ENCODE measurements at places on chromosomes 2 and 18.

- DNase-seq = no peak
Measured at GRCh38 chr2:32932825-32933755, 13.7 kb upstream of the LTBP1 start.

DNA sequence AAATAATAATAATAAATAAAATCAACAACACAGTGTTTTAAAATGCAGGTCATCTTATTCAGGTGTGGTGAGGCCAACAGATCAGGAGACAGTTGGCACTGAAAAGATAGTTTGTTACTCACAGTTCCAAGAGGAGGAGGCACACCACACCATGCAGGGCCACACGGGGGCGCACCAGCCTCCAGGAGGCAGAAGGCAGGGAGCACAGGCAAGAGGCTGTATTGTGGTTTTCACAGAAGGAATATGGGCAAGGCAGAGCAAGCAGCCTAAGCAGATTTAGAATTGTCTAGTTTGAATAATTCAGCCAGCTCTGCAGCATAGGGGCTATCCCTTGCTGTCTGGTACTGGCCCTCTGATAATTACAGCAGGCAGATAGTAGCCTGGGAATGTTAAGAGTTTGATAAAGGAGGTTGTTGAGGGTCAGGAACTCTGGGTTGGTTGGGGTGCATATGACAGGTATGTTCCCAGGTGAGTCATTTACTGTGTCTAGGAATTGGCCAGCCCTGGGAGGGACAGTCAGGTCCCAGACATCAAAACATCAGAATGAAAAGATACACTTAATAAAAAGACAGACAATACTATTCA is 31.3 kb downstream of the KIAA2012 start:
- DNase-seq = no peak

- no peak for DNase-seq
Measured at GRCh38 chr2:225824748-225825449, 425.4 kb downstream of the NYAP2 start.

- DNase-seq = no peak
Measured at GRCh38 chr2:15844211-15844801, 96.0 kb upstream of the MYCN start.

GRCh38 chr18:3448838-3449511 is 997 bp upstream of the TGIF1 start:
- peak; percentile 53 for DNase-seq

GRCh38 chr2:196649202-196649601 is 9.7 kb downstream of the CCDC150 start:
- no peak for DNase-seq

DNA sequence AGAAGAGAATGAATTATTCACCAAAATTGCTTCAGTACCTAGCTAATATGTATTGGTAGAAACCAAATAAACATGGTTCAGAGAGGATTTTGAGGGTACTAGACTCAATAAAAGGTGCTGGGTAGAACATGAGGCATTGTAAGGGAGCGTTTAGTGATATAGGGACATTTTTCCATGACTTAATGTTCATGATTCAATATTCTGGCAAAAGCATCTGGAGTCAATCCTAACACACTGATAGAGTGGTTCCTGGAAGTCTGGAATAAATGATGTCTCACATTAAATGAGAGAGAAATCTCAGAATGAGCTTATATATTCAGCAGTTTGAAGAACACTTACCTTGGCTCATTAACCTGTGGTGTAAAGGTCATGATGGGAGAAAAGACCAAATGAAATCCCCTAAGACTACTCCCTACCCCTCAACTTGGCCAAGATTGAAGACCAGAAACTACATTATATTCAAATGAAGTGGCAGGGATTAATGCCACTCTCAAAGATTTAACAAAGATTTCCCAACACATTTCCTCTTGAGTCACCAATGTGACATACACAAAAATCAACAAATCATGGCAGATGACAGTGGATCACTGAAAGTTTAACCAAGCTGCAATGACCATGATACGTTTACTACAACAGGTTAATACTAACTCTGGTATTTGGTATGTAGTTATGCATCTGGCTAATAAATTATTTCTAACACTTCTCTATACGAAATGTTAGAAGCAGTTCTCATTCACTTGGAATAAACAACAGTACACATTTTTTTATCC is 309.5 kb downstream of the SATB2 start:
- DNase-seq = no peak

- no peak for DNase-seq
Measured at GRCh38 chr2:53854678-53855077, 5.1 kb downstream of the GPR75 start.

DNA sequence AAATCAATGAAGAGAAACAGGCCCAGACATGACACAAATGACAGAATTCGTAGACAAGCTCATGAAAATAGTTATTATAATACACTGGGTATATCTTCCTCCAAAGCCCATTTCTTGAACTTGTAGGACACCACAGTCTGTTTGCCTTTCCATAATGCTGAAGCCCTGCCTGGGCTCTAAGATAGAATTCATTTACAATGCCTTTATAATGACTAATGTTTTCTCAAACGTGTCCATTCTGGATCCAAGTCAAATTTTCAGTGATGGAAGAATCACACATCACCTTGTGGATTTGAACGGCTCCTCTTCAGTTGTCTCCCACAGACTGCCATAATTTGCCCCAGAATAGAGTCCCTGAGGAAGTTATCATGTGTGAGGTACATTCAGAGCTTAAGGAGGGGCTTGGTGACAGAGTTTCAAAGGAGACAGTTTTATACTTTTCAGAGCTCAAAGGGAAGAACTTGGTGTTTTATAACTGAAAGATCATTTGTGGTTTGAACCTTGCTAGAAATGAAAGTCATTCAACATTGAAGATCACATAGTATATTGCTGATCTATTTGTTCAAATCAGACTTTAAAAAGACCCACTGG is 38.2 kb downstream of the CASP8 start:
- no peak for DNase-seq

DNA sequence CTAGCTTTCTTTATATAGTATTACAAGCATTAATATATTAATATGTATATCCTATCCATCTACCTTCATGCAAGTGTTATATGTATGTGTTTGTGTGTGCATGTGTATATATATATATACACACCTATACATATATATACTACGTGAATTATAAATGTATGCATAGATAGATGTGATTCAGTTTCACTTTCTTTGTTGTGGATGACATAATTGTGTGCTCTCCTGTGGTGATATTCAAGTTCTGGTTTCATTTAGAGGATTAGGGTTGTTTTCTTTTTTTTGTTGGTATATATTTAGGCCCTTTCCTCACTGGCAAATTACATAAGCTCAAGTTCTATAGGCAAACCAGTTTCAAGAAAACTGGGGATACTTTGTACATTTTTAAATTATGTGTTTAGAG is 225.7 kb upstream of the FANCL start:
- DNase-seq = no peak

- no peak for DNase-seq
Measured at GRCh38 chr18:31039426-31039825, 3.1 kb downstream of the DSC3 start.

DNA sequence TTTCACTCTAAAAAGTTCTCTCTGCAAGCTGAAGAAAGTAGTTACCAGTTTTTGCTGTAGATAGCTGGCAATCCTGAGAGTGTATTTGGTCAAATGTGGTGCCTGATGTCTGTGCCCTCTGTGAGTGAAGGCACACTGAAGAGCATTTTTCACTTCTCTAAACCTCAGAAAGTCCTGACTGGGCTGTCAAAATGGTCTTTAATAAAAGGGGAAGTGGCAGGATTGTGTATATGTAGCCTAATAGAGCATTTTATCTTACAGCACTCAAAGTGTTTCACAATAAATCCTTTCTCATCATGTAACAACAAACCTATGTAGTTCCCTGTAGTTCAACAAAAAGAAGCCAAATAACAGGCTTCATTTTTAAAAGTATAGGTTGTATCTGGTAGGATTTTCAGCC is 1552.3 kb upstream of the SLC39A10 start:
- no peak for DNase-seq

- DNase-seq = no peak
Measured at GRCh38 chr2:239660390-239661230, 259.8 kb upstream of the HDAC4 start.

- no peak for DNase-seq
Measured at GRCh38 chr18:74718312-74718711, 120.6 kb downstream of the ZNF407 start.

DNA sequence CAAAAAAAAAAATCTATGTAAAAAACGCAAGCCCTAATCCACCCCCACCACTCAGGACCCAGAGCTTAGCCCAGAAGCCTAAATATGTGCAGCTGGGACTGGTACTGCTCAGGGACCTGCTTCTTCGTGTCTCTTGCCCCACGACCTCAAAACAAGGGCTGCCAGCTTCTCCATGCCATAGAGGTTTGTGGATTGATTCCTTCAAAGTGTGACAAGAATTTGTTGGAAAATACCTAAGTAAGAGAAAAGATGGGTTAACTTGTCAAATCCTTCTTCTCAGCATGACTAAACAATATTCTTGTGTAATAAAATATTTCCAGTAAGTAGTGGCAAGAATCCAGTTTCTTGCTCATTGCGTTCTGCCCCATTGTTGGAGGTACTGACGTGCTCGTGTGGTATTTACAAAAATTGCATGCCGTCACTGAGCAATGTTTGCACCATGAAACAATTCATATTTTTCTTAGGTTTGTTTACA is 825 bp upstream of the SCYGR1 start:
- DNase-seq = no peak

- DNase-seq = no peak
Measured at GRCh38 chr2:121483846-121484245, 46.8 kb upstream of the RNU4ATAC start.

GRCh38 chr2:69815717-69816116 is 13.7 kb upstream of the GMCL1 start:
- no peak for DNase-seq

GRCh38 chr2:64023485-64024258 is 4.4 kb upstream of the VPS54 start:
- no peak for DNase-seq

- DNase-seq = no peak
Measured at GRCh38 chr2:219897456-219897855, 270.0 kb downstream of the SLC4A3 start.

DNA sequence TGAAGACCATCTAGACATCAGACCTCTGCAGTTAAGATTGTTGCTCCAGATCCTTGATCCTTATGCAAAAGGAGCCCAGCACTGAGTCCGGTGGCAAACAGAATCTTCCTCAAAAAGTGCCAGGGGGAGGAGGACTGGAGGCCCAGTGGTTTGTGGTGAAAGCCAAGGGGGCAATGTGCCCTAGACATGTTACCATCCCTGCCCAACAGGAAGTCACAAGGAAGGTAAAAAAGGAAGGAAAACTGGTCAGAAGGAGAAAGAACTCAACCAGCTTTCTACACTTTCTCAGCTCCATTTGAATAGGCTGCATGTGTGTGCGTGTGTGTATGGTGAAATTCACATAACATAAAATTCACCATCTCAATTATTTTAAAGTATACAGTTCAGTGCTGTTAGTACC is 25.0 kb upstream of the KDM3A start:
- DNase-seq = no peak

- DNase-seq = no peak
Measured at GRCh38 chr2:155846259-155846658, 486.3 kb downstream of the NR4A2 start.

GRCh38 chr18:64171576-64171975 is 22.7 kb upstream of the LINC00305 start:
- DNase-seq = no peak

Measured in GM18507 (cell line).